Left kidney (tissue), 8 donors: ENCODE measurements at places on chromosomes 1 and 21. TPM values are rescaled to one million over a fixed set of nuclear protein-coding genes. Genes with fewer than 3 reads are reported as not detected.

The TMEM200B gene
- polyA plus RNA-seq, result 13.4 TPM

The TNFSF4 gene
- 2.0 TPM for polyA plus RNA-seq

The LDLRAD1 gene
- not detected for polyA plus RNA-seq

The TESK2 gene
- polyA plus RNA-seq, result 8.0 TPM

DNA sequence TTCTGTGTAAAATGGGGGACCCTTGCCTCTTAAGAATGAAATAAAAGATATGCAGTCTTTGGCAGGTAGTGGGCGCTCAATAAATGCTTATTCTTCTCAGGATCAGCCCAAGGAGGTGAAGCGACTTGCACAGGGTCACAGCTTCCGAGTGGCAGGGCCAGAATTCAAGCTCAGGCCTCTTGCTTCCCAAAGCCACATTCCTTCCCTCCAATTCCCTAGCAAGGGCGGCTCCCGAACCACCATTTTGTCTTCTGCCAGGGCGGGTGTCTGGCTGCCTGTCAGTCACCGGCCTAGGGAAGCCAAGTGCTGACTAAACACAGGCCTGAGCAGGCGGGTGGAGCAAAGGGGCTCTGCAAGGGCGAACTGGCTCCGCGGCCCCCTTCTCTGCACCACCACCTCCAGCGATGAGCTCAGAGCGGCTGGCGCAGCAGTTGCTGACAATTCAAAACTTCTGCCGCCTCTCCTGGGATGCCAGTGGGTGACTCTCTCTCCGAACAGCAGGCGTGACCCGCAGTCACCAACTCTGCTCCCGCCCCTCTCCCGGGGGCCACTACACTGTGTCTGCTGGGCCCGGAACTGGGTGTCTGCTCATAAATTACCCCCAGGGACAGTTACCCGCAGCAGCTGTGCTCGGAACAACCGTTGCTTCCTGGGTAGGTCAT lies 10.8 kb downstream of the GPR3 start:
- no peak for DNase-seq

GRCh38 chr1:107810291-107810951 lies 154.6 kb downstream of the VAV3 start:
- DNase-seq, result no peak

GRCh38 chr1:179938752-179939151 lies 15.9 kb upstream of the CEP350 start:
- no peak for DNase-seq

GRCh38 chr1:97853221-97853620 lies 67.6 kb downstream of the DPYD start:
- DNase-seq, result no peak

- no peak for DNase-seq
Measured at GRCh38 chr1:30313176-30313575, 410.2 kb downstream of the MATN1 start.
